Skeletal muscle cell (primary cell): ENCODE measurements at places on chromosomes 7 and 10.

GRCh38 chr10:7896297-7896696, 78.0 kb downstream of the TAF3 start:
- no peak for DNase-seq

DNA sequence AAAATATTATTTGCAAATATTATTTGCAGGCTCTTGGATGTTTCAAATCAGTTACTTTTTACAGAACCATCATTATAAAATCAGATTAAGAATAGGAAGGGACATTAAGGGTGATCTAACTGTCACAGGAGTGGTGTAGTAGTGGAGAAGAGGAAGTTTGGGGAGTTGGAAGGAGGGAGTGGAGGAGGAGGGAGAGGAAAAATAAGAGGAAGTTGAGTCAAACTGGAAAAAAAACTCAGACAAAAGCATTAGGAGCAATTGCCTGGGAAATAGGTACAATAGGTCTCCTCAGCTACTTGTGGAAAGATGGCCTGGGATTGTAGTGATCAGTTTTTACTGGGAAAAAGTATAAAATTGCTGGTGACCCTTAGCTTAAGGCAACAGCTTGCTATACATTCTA, 77.7 kb upstream of the GPR37 start:
- no peak for DNase-seq

DNA sequence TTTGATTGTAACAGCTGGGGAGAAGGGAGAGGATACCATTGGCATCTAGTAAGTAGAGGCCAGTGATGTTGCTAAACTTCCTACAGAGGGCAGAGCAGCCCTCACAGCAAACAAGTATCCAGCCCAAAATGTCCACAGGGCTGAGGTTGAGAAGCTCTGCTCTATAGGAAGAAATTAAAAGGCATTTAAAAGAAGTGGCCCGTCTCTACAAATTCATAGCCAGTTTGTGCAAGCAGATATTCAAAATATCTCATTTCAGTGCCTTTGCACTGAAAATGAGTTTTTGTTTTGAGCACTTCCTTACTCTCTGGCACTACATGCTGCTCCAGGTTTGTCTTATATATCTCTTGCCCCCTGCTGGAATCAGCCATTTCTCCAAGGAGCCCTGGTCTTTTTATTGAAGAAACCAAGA, 330.0 kb downstream of the BBS9 start:
- DNase-seq, result peak; percentile 27

GRCh38 chr7:131562941-131563340, 6.5 kb upstream of the PODXL start:
- DNase-seq, result no peak

- no peak for DNase-seq
Observed at GRCh38 chr7:50781381-50782293, 1.1 kb downstream of the GRB10 start.

DNA sequence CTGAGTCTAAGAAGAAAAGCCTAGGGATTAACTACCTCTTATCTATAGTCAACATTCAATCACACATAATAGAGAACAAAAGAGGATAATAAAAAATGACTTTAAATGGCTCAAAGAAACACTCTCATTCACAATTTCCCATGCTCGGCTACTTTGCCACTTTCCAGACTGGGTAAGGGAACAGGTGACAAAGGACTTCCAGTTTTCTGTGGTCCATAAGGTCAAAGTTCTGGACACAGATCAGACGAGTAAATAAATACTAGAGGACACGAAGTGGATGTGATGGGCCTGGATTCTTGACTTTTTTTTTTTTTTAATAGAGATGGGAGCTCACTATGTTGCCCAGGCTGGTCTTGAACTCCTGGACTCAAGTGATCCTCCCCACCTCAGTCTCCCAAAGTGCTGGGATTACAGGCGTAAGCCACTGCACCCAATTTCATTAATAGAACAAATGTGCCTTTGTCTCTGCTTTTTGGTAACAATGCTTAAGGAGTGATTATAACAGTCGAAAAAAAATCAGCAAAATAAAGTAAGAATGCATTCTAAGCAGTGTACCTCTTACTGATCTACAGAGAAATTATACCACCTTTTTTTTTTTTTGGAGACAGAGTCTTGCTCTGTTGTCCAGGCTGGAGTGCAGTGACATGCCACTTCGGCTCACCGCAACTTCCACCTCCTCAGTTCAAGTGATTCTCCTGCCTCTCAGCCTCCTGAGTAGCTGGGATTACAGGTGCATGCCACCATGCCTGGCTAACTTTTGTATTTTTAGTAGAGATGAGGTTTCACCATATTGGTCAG, 70.6 kb downstream of the WAPL start:
- DNase-seq, result no peak

DNA sequence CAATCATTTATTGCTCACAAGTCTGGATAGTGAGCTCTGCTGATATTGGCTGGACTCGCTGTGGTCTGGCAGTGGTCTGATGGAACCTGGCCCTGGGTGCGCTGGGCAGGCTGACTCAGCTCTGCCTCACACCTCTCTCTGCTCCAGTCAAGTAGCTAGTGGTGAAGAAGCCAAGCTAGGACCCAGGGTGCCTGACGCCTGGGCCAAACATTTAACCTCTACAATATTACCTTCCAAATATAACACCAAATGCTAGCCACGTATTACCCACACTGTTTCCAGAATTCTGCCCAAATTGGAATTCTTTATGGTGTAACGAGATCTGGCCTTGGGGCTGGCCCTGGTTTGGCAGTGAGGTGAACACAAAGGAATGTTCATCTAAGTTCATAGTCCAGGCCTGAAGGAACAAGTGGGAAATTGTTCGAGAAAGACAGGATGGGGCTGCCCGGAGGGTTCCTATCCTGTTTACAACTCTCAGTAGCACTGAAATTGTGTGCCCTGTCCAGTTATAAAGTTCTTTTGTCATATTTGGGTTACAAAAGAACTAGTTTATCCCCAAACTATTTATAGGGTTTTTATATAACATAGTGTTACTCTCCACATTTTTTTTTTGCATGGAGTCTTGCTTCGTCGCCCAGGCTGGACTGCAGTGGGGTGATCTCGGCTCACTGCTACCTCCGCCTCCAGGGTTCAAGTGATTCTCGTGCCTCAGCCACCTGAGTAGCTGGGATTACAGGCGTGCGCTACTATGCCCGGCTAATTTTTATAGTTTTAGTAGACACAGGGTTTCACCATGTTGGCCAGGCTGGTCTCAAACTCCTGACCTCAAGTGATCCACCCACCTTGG, 16.3 kb downstream of the OR2AE1 start:
- DNase-seq, result peak; percentile 56

GRCh38 chr10:82867056-82867455, 992.1 kb downstream of the NRG3 start:
- DNase-seq, result peak; percentile 4

- no peak for DNase-seq
Observed at GRCh38 chr7:18437101-18437500, 58.4 kb upstream of the HDAC9 start.

DNA sequence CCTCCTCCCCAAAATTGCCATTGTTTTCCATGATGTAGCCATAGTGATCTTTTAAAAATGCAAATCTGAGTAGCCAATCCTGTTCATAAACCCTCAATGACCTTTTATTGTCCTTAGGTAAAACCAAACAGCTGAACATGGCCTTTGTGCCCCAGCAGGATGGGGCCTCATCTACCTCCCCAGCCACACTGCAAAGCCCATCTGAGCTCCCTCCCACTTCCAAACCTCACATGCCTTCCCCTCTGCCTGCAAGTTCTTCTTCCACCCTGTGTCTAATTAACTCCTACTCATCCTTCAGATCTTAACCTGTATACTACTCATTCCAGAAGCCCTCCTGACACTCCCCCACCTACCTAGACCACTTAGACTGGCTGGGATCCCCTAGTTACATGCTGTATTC, 178.8 kb upstream of the NPVF start:
- DNase-seq, result no peak

GRCh38 chr7:152949790-152950189, 190.2 kb downstream of the ACTR3B start:
- no peak for DNase-seq

GRCh38 chr7:116315293-116315692, 105.0 kb downstream of the TES start:
- peak; percentile 36 for DNase-seq

GRCh38 chr7:138773817-138774216, 24.0 kb upstream of the TMEM213 start:
- no peak for DNase-seq

DNA sequence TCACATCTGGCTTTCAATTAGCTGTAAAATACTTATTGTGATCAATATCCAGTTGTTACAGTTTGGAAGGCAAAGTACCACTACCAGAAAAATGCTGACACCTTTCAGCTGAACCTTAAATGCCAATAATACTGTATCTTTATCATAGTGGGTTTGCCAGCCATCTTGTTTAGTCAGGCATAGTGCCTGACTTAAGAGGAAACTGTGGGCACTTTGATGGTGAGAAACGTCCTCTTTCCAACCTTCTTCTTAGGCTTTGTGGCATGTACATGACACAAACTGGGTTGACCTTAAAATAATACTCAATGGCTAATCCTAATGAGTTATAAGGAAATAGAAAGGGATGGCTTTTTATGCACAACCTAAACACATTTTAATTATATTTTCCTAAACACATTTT, 52.3 kb upstream of the PRR15 start:
- DNase-seq, result no peak

GRCh38 chr7:127810696-127811660, 159.0 kb downstream of the SND1 start:
- DNase-seq, result no peak

DNA sequence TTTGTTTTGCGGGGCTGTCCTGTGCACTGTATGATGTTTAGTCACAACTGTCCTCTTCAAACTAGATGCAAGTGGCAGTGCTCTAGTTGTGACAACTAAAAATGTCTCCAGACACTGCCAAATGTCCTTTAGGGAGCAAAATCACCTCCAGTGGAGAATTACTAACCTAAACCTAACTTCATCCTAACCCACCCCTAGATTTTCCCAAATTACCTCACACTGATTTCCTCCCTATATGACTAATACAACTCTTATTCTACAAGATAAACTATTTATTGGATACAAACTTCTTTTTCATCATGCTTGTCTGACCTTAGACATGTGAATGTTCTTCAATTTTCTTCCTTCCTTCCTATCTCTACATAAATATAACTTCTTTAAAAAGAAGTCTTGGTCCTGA, 26.4 kb downstream of the PNPLA8 start:
- DNase-seq, result no peak

GRCh38 chr7:136086712-136087111, 109.6 kb upstream of the MTPN start:
- peak; percentile 46 for DNase-seq

- no peak for DNase-seq
Observed at GRCh38 chr10:122253605-122254004, 17.5 kb upstream of the BTBD16 start.

- no peak for DNase-seq
Observed at GRCh38 chr7:52502281-52502680, 533.2 kb upstream of the POM121L12 start.

DNA sequence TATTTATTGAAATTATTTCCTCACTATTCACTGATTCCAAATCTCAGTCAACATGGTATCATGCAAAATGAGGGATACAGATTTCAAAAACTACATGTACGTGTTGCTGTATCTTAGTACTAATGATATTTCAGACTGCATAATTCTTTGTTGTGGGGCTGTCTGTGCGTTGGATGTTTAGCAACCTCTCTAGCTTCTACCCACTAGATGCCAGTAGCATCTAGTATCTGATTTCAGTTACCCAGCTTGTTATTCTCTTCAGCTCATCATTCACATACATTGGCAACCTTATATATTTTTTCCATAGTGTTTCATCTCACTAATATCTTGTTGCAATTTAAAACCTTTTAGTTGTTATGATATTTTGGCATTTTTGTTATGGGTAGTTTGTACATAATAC, 22.5 kb upstream of the WASL start:
- no peak for DNase-seq

DNA sequence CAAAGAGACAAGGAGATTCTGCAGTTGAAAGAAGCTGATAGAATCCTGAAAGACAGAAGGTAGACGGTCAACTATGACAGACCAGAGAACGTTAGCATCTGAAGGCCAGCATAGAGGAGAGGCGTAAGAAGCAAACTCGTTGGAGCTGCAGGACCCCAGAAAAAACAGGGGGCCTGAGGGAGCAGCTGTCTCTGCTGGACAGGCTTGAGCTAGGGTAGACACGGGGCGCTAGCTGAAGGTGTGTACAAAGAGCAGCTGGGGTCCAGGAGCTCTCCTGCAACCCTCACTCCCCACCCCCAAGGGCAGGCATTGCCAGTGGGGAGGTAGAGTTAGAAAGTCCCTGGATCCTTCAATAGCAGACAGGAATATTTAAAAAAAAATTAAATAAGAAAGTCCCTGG, 14.6 kb upstream of the GDI2 start:
- no peak for DNase-seq

GRCh38 chr10:99630991-99631390, 10.8 kb upstream of the SLC25A28 start:
- DNase-seq, result no peak

DNA sequence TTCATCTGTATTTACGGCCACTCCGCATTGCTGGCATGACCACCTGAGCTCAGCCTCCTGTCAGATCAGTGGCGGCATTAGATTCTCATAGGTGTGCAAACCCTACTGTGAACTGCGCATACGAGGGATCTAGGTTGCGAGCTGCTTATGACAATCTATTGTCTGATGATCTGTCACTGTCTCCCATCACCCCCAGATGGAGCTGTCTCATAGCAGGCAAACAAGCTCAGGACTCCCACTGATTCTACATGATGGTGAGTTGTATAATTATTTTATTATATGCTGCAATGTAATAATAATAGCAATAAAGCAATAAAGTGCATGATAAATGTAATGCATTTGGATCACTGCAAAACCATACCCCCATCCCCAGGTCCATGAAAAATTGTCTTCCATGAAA, 1172.9 kb upstream of the AUTS2 start:
- DNase-seq, result no peak

DNA sequence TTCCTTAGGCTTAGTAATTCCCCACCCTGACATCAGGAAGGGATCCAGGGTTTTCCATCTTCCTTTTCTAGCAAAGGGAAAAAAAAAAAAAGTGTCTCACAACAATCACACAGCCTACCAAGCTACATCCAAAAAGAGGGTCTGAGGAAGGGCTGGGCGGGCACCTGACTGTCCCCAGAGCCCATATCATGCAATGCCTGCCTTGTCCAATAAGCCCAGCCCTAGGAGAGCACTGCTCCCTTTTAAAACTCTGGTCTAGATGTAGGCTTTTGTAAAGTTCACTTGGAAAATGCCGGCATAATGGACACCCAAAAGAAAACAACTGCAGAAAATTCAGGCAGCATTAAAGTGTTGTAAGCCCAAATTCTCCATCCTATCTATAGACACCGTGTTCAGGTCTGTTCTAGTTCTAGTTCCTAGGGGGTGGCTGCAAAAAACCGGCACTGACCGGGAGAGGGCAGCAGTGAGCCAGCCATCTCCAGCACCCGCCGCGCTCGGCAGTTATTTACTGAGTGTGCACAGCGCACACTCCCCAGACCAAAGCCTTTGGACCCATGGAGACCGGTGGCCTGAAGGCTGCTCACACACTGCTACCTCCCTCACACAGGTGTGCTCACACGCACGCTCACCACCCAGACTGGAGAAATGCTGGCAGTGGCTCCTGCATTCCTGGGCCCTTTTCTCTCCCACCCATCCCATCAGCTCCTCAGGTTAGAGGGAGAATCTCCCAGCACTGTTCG, 48.7 kb downstream of the PODXL start:
- DNase-seq, result no peak

GRCh38 chr7:100568896-100569844, 4.5 kb downstream of the SAP25 start:
- DNase-seq, result no peak

GRCh38 chr7:149683181-149683580, 90.2 kb downstream of the ZNF467 start:
- DNase-seq, result no peak

- DNase-seq, result no peak
Observed at GRCh38 chr10:103125323-103126267, 67.5 kb downstream of the NT5C2 start.
